ENCODE measurements at places on chromosomes 3 and 15. TPM values are rescaled to one million over a fixed set of nuclear protein-coding genes. Genes with fewer than 3 reads are reported as not detected.

SCN11A gene
- 0.14 TPM for total RNA-seq

SLC27A2 gene
- total RNA-seq = 72.6 TPM

SERPINI2 gene
- not detected for total RNA-seq

THPO gene
- total RNA-seq = not detected

FSTL1 gene
- 1.4 TPM for total RNA-seq

ISLR2 gene
- total RNA-seq = not detected

TM4SF18 gene
- not detected for total RNA-seq

PTH1R gene
- not detected for total RNA-seq

RBMS3 gene
- 3.5 TPM for total RNA-seq

UROC1 gene
- total RNA-seq = not detected

HDC gene
- total RNA-seq = not detected

SSUH2 gene
- total RNA-seq = not detected

TMEM89 gene
- not detected for total RNA-seq

LEO1 gene
- total RNA-seq = 29.6 TPM

ECE2 gene
- total RNA-seq = not detected

PCBP4 gene
- 8.4 TPM for total RNA-seq

LINGO1 gene
- total RNA-seq = not detected

EXD1 gene
- not detected for total RNA-seq

MKRN3 gene
- 0.93 TPM for total RNA-seq

AGBL1 gene
- total RNA-seq = not detected

FBXL2 gene
- total RNA-seq = not detected
